ENCODE measurements at places on chromosomes 6 and 20.

DNA sequence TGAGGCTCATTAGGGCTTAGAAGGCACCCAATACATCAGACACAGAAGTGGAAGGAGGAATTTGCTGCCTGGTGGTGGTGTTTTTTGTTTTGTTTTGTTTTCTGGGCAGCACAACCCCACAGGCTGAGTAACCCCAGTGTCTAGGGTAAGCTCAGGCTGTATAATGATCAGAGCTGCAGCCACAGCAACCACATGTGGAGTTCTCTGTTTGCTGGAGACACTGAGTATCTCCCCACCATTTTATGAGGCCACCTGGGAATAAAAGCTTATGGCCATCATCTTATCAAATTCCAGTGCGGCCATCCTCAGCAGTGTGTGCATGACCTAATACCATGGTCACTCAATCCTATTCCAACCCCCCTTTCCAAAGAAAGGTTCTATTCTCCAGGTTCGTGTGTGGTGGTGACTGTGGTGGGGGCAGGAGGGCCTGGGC lies 3.4 kb upstream of the DLL1 start:
- no peak for DNase-seq

- peak; percentile 74 for DNase-seq
These were observed 30.0 kb upstream of the AKIRIN2 start for GRCh38 chr6:87731818-87732661.

GRCh38 chr6:149897015-149897697 lies 757 bp downstream of the RAET1E start:
- no peak for DNase-seq

GRCh38 chr6:64034910-64035655 lies 399.5 kb downstream of the PHF3 start:
- no peak for DNase-seq

DNA sequence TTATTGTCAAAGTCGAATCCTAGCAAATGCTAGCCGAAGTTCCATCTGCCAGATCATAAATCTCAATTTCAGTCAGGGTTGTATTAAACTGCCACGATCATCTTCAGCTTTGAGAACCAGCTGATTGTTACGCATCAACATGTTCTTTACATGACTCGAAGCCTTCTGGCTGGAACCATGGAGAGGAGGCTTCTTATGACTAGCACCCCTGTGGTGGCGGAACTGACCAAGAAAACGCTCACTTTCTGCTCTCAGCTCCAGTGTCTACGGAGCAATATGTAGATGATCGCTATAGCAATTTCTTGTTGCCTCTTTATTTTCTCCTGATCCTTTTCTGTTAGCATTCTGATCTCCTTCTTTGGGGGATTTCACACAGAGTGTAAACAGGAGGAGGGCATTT lies 479.4 kb upstream of the SLC35B3 start:
- DNase-seq, result no peak

GRCh38 chr20:38202982-38203293 lies 37.9 kb upstream of the TGM2 start:
- DNase-seq, result no peak

DNA sequence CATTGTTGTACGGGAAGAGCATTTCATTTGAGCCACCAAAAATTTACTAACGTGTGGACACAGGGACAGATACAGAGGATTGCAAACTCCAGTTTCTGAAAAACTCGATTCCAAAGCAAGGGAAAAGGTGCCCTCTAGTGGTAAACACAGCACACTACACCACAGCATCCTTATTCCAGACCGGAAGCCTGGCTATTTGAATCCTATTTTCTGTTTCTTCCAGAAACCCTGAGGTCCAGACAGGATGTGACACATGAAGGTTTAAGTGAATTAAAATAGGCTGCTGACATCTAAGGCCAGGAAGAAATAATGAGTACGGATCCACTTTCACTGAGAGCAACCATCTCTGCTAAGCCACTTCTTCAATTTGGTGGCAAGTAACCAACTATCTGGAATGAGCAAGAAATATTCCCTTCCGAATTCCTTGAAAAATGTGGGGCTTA lies 31.8 kb upstream of the GMPR start:
- DNase-seq, result peak; percentile 55

GRCh38 chr6:45715508-45715803 lies 300.2 kb downstream of the CLIC5 start:
- DNase-seq, result no peak

- DNase-seq, result no peak
These were observed 5.7 kb upstream of the TIAM2 start for GRCh38 chr6:154989448-154989847.

DNA sequence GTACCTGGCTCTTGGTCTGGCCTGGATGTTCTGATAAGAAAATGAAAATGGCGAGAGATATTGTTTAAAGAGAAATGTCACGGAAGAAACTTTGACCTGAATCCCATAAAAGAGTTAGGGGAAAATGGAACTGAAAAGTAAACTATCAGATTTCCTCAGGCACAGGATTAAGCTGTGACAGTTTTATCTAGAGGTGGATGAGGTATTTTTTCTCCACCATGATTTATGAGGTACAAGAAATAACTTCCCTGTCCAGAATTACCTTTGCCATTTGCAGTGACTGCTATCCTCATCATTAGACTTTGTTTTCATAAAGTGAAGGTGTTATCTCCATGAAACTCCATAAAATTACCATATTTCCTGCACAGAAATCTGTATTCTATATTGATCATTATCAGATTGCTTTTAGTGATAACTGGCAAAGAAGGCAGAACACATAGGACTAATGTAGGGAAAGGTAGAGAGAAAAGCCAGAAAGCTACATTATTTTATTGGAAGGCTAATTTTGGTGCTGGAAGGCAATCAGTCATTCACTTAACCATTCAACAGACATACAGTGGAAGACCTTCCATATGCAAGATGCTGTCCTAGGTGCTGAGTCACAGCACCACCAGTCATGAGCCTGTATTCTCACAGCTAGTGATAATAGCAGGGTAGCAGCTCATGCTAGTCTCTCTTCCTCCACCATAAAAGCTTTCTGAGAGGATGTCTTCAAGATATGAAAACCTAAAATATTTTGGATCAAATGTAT lies 427.3 kb upstream of the CITED2 start:
- DNase-seq, result no peak

DNA sequence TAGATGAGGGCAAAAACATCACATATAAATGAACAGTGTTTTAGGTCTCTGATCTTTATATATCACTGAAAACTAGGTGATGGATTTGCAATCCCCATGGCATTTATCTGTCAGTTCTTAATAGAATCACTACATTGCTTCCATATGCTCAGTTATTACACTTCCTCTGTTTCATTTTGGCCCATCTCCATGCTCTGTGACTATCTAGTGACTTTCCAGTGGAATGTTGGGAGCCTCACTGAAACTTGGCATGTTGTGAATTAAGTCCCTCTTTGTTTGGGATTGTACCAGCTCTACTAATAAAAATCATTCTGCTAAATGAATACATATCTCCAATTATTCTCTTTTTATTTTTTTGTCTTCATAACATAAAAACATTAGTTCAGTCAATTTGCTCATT lies 226.1 kb upstream of the CEP162 start:
- DNase-seq, result no peak

DNA sequence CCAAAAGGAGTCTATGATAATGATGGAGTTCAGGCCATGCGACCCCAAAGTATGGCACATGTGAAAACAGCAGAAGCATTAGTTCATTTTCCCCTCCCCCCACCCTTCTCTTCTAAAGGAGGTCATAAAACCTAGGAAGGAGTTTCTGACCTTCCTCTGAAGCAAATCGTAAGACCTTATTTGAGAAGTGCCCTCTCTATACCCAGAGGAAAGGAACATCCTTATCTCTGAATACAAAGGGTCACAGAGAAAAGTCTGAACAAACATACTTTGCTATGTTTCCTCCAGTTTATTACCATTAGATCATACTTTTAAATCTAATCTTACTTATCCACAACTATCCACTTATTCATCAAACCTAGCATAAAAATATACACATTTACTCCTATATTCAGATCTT lies 48.6 kb downstream of the SLX4IP start:
- DNase-seq, result no peak

Data from CD4-positive, alpha-beta T cell treated with Interleukin-17A for 4 hours (primary cell).